WTC11 (cell line): ENCODE measurements at places on chromosomes 5 and 9.

GRCh38 chr9:104774831-104775573 lies 11.1 kb downstream of the NIPSNAP3B start:
- no peak for DNase-seq

DNA sequence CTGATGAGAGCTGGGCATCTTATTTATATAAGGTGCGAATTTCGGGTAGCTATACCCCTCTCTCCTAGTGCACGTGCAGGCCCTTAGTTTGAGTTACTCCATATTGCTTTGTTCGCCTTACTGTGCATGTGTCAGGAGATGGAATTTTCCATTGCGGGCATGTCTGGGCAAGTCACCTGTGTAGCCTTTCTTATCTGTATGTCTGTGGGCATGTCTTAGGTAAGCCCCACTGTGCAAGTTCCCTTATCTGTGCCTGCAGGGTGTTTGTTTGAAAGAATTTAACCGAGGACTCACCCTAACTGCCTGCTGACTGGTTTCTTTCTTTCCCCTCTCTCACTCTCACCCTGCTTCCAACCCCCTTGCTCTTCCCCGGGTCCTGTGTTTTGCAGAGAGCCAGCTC lies 140.7 kb upstream of the RANBP3L start:
- no peak for DNase-seq

- no peak for DNase-seq
These were observed 71.2 kb upstream of the COX7C start for GRCh38 chr5:86546582-86546981.

GRCh38 chr5:115202952-115203351 lies 33.2 kb upstream of the TRIM36 start:
- no peak for DNase-seq
